HCT116 (cell line): ENCODE measurements at places on chromosomes 3 and 15.

- no peaks in the 10 kb centered on the region for H3K4me1 ChIP-seq
- H3K36me3 ChIP-seq, result peaks cover 43% of the 10 kb centered on the region
- no peak overlapping the region for H3K4me3 ChIP-seq
- no peak for DNase-seq
- no peaks in the 10 kb centered on the region for H3K27me3 ChIP-seq
Measured at GRCh38 chr3:143035466-143036211, 34.3 kb downstream of the U2SURP start.

DNA sequence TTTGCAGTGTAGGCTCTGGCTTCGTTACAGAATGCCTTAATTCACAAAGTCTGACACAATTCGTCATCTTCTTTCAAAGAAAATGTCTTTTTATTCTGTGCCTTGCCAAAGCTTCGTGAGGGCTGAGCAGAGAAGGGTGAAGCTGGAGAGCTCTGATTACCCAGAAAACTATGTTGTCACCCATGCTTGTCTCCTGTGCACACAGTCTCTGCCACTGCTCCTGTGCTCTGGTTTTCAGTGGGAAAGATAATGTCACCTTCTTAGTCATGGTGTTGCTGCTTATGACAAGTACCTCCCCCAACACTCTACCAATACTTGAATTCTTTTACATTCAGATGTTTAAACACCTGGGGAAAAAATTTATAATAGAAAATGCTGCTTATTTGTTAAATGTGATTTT lies 509.2 kb upstream of the GRM7 start:
- DNase-seq, result no peak
- no peaks in the 10 kb centered on the region for H3K4me1 ChIP-seq
- H3K36me3 ChIP-seq, result no peaks in the 10 kb centered on the region
- H3K27ac ChIP-seq, result no peak overlapping the region

DNA sequence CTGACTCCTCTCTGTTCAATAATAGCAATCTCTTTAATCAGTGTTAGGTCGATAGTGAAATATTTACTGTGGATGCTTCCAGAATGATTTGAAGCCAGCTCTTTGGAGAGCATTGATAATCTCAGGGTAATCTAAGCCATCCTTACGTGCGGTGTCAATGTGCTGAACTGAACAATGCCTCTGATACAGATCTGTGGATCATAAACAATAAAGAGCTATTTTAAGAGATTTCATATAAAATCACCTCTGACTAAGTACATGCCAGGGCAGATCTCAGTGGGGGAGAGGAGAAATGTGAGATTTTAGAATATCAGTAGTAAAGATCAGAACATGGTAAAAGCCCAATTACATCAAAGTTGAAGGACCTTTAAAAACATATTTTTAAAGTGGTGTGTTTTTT lies 319.3 kb upstream of the GBE1 start:
- H3K36me3 ChIP-seq, result no peaks in the 10 kb centered on the region
- no peaks in the 10 kb centered on the region for H3K27me3 ChIP-seq
- no peak for DNase-seq
- H3K4me1 ChIP-seq, result peaks cover 8% of the 10 kb centered on the region
- no peak overlapping the region for H3K4me3 ChIP-seq
- no peak overlapping the region for H3K27ac ChIP-seq

- no peaks in the 10 kb centered on the region for H3K4me1 ChIP-seq
- H3K27ac ChIP-seq, result no peak overlapping the region
- peaks cover 6% of the 10 kb centered on the region; the same call in 1 of the 2 replicates for H3K27me3 ChIP-seq
Measured at GRCh38 chr3:42301446-42302175, 35.6 kb upstream of the CCK start.

- DNase-seq, result no peak
- H3K27me3 ChIP-seq, result no peaks in the 10 kb centered on the region
- no peak overlapping the region for H3K27ac ChIP-seq
Measured at GRCh38 chr3:172814738-172815137, 64.2 kb downstream of the ECT2 start.

DNA sequence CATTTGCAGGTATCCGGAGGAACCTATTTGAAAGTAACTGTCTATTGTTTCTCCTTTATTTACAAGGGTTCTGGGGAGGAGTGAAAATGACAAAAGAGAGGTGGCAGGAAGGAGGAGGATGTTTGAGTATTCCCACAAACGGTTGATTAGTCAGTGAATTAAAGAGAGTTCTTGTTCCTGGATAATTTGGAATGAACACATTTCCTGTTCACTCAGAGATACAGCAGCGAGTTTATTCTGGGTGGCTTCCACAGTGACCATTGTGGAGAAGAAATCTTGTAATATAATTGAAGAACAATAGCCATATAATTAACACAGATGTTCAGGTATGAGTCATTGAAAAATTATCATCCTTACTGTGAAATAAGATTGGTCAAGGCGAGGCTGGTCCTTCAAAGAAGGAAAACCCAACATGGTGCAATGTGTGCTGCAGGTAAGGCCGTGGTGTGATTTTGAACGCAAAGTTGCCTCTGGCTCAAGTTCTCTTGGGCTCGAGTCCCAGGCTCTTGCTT lies 77.3 kb downstream of the NFKBIZ start:
- no peaks in the 10 kb centered on the region for H3K36me3 ChIP-seq
- no peak overlapping the region for H3K4me3 ChIP-seq
- H3K27ac ChIP-seq, result no peak overlapping the region
- H3K27me3 ChIP-seq, result no peaks in the 10 kb centered on the region
- no peaks in the 10 kb centered on the region for H3K4me1 ChIP-seq
- DNase-seq, result no peak

- H3K4me3 ChIP-seq, result peak overlapping the region; percentile 57
- no peaks in the 10 kb centered on the region for H3K27me3 ChIP-seq
- peak overlapping the region; percentile 87 for H3K27ac ChIP-seq
- DNase-seq, result no peak
- peaks cover 56% of the 10 kb centered on the region for H3K4me1 ChIP-seq
Measured at GRCh38 chr15:74432968-74433591, 678 bp downstream of the SEMA7A start.

DNA sequence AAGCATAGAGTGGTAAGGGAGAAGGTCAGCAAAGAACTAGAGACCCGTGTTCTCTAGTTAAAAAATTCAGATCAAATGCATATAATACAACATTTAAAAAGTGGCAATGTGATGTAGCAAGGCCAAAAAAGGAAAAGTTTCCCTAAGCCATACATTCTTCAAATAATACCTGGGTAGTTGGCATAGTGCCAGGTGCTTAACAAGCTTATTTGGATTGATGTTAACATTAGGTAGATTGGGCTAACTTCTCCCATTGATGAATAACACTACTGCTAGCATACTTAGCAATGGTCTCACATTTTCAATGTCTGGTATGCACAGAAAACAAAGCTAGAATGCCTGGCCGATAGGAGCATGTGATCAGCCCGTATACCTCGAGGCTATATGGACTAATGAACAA lies 283.6 kb upstream of the RARB start:
- no peak overlapping the region for H3K27ac ChIP-seq
- no peak for DNase-seq
- no peaks in the 10 kb centered on the region for H3K4me1 ChIP-seq
- no peak overlapping the region for H3K4me3 ChIP-seq

DNA sequence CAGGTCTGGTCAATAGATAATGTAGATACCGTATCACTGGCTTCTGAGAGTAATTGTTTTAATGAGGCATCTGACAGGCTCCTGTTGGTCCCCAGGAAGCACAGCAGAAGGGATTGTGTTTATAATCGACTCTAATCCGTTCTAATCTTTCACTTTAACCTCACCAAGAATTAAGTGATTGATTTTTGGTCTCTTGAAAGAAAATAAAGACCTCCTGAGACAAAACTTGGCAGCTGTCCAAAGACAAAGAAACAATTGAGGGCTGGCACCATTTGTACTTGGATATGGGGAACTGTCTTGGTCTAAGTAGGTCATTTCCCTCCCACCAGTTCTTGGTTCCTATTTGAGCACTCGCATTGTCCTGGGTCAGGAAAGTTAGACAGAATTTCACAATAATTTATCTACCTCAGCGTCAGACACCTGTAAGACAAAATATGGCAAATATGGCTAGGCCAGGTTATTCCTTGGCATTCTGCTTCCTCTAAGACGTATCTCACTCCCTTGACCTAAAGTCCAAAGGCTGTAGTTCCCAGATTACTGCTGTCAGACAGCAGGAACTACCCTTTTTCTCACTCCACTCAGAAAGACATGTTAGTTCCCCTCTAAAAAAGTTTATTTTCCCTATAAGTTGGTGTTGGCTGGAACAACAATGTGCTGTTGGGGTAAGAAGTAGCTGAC lies 22.7 kb upstream of the CD96 start:
- no peak overlapping the region for H3K27ac ChIP-seq
- DNase-seq, result no peak
- H3K4me1 ChIP-seq, result no peaks in the 10 kb centered on the region
- H3K36me3 ChIP-seq, result no peaks in the 10 kb centered on the region
- no peaks in the 10 kb centered on the region for H3K27me3 ChIP-seq
- no peak overlapping the region for H3K4me3 ChIP-seq

- no peaks in the 10 kb centered on the region for H3K4me1 ChIP-seq
- peaks cover 9% of the 10 kb centered on the region; the same call in 1 of the 2 replicates for H3K27me3 ChIP-seq
- H3K36me3 ChIP-seq, result no peaks in the 10 kb centered on the region
- no peak overlapping the region for H3K27ac ChIP-seq
- no peak overlapping the region for H3K4me3 ChIP-seq
- no peak for DNase-seq
Measured at GRCh38 chr3:126135406-126136076, 44.8 kb downstream of the ALDH1L1 start.

DNA sequence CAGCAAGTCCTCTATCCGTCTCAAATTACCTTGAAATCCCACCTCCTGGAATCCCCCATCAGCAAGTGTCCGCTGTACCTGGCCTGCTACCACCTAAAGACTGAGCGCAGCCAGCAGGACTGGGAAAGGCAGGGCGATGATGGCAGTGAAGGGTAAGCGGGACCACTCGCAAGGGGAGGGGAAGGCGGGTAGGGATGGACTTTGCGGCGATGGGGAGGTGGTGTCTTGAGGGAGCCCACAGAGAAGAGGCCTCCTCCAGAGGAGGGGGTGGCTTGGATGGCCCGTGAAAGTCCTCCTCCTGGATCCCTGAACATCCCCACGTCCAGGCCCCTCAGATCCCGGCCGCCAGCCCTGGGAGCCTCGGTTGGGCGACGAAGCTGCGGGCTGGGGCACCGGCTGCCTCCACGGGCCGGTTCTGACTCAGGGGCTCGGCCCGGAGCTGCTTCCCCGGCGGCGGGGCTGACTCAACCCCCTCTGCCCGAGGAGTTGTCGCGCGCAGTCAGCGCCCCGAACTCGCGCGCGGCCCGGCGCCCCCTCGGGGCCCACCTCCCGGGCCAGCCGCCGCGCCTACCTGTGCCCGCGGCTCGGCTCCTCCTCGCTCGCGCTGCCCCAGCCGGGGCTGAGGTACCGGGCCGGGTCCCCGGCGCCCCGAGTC lies 512 bp downstream of the LARP6 start:
- 0 out of 2 replicates have a peak, but pooled peaks cover 2% of the 10 kb centered on the region for H3K36me3 ChIP-seq
- peak overlapping the region; percentile 69 for H3K4me3 ChIP-seq
- H3K4me1 ChIP-seq, result peaks cover 22% of the 10 kb centered on the region; the same call in 1 of the 2 replicates

GRCh38 chr3:188528396-188528795 lies 374.4 kb downstream of the LPP start:
- H3K27ac ChIP-seq, result no peak overlapping the region
- no peaks in the 10 kb centered on the region for H3K36me3 ChIP-seq
- H3K4me1 ChIP-seq, result no peaks in the 10 kb centered on the region
- no peak for DNase-seq
- no peak overlapping the region for H3K4me3 ChIP-seq

DNA sequence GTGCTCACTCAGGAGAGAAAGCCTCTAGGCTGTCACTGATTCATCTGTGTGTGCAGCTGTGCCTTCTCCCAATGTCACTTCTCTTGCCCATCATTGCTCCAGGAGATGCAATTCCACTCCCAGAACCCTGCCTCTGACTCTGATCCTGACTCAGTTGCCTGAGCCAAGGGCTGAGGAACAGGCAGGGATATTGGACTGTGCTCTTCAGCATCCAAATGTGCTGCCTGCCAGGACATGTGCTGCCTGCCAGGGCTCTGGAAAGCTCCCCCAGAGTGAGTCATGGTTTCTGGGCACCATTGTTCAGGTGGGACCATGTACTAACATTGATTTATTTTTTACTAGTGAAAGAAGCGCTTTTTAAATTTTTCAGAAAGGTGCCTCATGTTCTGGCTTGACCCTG lies 71.0 kb downstream of the TRIM42 start:
- no peak overlapping the region for H3K27ac ChIP-seq
- no peak overlapping the region for H3K4me3 ChIP-seq
- H3K27me3 ChIP-seq, result peaks cover 52% of the 10 kb centered on the region
- no peaks in the 10 kb centered on the region for H3K4me1 ChIP-seq

DNA sequence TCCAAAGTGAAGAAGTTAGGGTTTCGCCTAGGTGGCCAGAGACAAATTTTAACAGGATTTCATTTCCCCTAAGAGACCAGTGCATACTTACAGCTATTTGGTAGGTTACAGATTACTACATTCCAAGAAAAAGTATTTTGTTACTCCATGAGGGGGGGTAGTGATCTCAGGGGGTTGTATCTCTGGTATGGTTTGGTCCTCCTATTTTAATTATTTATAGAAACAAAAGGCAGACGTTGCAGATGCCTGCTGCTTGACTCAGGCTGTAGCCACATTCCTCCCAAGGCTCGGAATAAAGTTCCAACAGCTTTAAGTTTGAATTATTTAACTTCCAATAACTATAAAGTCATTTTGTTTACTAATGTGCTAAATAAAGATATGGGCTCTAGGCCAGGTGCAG lies 1.3 kb upstream of the TRIM59 start:
- no peaks in the 10 kb centered on the region for H3K27me3 ChIP-seq
- no peak overlapping the region for H3K4me3 ChIP-seq
- H3K27ac ChIP-seq, result no peak overlapping the region
- H3K4me1 ChIP-seq, result peaks cover 8% of the 10 kb centered on the region
- DNase-seq, result no peak

DNA sequence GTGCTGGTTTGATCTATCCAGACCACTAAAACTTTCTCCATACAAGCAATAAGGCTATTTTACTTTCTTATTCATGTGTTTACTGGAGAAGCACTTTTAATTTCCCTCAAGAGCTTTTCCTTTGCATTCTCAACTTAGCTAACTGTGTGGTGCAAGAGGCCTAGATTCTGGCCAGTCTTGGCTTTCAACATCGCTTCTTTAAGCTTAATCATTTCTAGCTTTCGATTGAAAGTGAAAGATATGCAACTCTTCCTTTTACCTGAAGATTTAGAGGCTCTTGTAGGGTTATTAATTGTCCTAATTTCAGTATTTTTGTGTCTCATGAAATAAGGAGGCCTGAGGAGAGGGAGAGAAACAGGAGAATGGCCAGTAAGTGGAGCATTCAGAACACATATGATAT lies 234.8 kb upstream of the GADL1 start:
- no peaks in the 10 kb centered on the region for H3K36me3 ChIP-seq
- no peaks in the 10 kb centered on the region for H3K4me1 ChIP-seq
- H3K4me3 ChIP-seq, result no peak overlapping the region

- no peaks in the 10 kb centered on the region for H3K4me1 ChIP-seq
- H3K36me3 ChIP-seq, result no peaks in the 10 kb centered on the region
- no peaks in the 10 kb centered on the region for H3K27me3 ChIP-seq
- H3K27ac ChIP-seq, result no peak overlapping the region
- no peak for DNase-seq
- no peak overlapping the region for H3K4me3 ChIP-seq
Measured at GRCh38 chr3:13104511-13104910, 31.3 kb upstream of the IQSEC1 start.

GRCh38 chr3:49296781-49297411 lies 19.9 kb upstream of the C3orf62 start:
- H3K36me3 ChIP-seq, result peaks cover 36% of the 10 kb centered on the region
- H3K4me3 ChIP-seq, result no peak overlapping the region
- DNase-seq, result no peak

GRCh38 chr3:153927107-153927506 lies 194.1 kb upstream of the ARHGEF26 start:
- no peaks in the 10 kb centered on the region for H3K36me3 ChIP-seq
- no peaks in the 10 kb centered on the region for H3K27me3 ChIP-seq
- H3K4me1 ChIP-seq, result no peaks in the 10 kb centered on the region
- DNase-seq, result peak; percentile 12
